ENCODE measurements at places on chromosomes 7 and 10. TPM values are rescaled to one million over a fixed set of nuclear protein-coding genes. Genes with fewer than 3 reads are reported as not detected.
A peak's percentile ranks its signal among the peaks of the same experiment; 100 is the strongest.

GRCh38 chr10:78335371-78335690 is 301.7 kb downstream of the RPS24 start:
- no peaks in the 10 kb centered on the region for H3K36me3 ChIP-seq
- no peak for DNase-seq
- peaks cover 2% of the 10 kb centered on the region for H3K27me3 ChIP-seq
- H3K4me3 ChIP-seq = no peak overlapping the region
- H3K27ac ChIP-seq = no peak overlapping the region

GRCh38 chr10:109126541-109126940 is 796.8 kb downstream of the XPNPEP1 start:
- H3K4me1 ChIP-seq = no peaks in the 10 kb centered on the region
- DNase-seq = peak; percentile 6
- H3K27ac ChIP-seq = no peak overlapping the region
- H3K4me3 ChIP-seq = no peak overlapping the region
- H3K27me3 ChIP-seq = no peaks in the 10 kb centered on the region

GRCh38 chr10:126090443-126090842 is 194.1 kb downstream of the FANK1 start:
- H3K4me1 ChIP-seq = peaks cover 3% of the 10 kb centered on the region
- H3K4me3 ChIP-seq = no peak overlapping the region
- DNase-seq = no peak
- H3K27ac ChIP-seq = no peak overlapping the region
- peaks cover 4% of the 10 kb centered on the region for H3K36me3 ChIP-seq

GRCh38 chr7:132575419-132575981 is 770 bp downstream of the PLXNA4 start:
- peaks cover 20% of the 10 kb centered on the region for H3K4me1 ChIP-seq
- H3K27ac ChIP-seq = no peak overlapping the region
- peak overlapping the region; percentile 22 for H3K4me3 ChIP-seq
- H3K27me3 ChIP-seq = peaks cover 73% of the 10 kb centered on the region
- peak; percentile 73 for DNase-seq

The PHYH gene
- 35.4 TPM for total RNA-seq

- H3K27me3 ChIP-seq = no peaks in the 10 kb centered on the region
- peak overlapping the region; percentile 38 for H3K27ac ChIP-seq
- no peaks in the 10 kb centered on the region for H3K36me3 ChIP-seq
- peaks cover 5% of the 10 kb centered on the region for H3K4me1 ChIP-seq
- H3K4me3 ChIP-seq = no peak overlapping the region
Observed at GRCh38 chr10:36506697-36507496, 618.5 kb upstream of the ANKRD30A start.

- peaks cover 6% of the 10 kb centered on the region for H3K27me3 ChIP-seq
- DNase-seq = peak; percentile 81
- no peak overlapping the region for H3K4me3 ChIP-seq
- H3K36me3 ChIP-seq = no peaks in the 10 kb centered on the region
Observed at GRCh38 chr7:69430384-69431021, 167.8 kb upstream of the AUTS2 start.

DNA sequence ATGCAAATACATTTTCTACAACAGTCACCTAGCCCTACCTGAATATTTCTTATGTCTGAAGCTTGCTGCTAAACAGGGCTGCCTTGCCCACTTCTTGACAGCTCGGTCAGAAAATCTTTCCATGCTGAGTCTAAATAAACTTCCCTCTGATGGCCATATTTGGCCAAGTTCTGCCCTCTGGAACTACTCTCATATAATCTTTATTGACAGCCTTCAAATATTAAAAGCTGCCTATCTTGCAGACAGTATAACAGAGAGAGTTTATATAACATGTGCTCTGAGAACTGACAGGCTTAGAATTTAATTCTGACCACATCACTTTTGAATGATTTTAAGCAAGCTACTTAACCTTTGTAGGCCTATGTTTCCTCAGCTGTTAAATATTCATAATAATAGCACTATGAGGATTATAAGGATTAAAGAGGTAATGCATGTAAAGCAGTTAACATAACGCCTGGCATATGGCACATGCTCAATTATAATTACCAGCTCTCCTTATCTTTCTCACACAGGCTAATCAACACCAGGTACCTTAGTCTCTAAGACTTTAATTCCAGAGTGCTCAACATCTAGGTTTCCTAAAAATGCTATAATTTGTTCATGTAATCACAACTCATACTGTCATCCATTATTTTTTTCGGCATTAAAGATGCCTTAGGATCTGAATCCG is 334.1 kb downstream of the HPSE2 start:
- H3K4me1 ChIP-seq = no peaks in the 10 kb centered on the region
- H3K27ac ChIP-seq = no peak overlapping the region
- no peak overlapping the region for H3K4me3 ChIP-seq
- H3K36me3 ChIP-seq = no peaks in the 10 kb centered on the region

The KLF6 gene
- 40.7 TPM for total RNA-seq

DNA sequence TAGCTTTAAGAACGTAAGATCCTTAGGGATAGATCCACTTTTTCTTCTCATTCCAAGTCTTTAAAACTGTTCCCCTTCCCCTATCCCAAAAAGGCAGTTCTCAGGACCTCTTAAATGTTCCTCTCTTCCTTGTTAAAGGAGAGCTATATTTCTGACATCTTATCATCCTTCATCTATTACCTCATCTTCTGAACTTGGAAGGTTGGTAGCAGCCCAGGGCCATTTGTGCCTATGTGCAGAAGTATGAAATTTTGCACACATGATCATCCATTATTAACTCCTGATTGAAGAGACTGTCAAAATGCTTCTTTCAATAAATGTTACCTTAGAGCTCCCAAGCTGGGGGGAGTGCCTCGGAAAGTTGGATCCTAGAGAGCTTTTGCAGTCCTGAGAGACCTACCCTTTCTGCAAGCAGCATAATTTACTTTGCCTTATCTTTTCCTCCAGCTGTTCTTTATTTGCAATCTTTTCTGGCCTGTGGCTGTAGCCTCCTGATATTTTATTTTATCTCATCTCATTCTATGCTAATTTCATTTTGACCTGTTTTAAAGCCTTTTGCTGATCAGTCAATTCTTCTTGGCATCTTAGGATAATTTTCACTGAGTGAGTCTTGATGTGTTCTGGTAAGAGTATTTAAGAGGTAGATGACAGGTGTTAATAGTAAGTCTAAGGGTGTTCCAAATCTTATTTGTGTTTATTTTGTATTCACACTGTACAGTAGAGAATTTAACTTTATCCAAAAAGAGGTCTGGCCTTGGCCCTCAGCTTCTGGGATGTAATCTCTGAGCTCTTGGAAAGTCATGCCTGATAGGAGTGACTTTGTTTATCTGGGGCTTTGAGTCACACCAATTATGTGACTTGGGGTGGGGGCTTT is 135.0 kb upstream of the PDLIM1 start:
- H3K4me3 ChIP-seq = no peak overlapping the region
- H3K27ac ChIP-seq = no peak overlapping the region
- peaks cover 4% of the 10 kb centered on the region for H3K4me1 ChIP-seq
- no peak for DNase-seq
- no peaks in the 10 kb centered on the region for H3K27me3 ChIP-seq

DNA sequence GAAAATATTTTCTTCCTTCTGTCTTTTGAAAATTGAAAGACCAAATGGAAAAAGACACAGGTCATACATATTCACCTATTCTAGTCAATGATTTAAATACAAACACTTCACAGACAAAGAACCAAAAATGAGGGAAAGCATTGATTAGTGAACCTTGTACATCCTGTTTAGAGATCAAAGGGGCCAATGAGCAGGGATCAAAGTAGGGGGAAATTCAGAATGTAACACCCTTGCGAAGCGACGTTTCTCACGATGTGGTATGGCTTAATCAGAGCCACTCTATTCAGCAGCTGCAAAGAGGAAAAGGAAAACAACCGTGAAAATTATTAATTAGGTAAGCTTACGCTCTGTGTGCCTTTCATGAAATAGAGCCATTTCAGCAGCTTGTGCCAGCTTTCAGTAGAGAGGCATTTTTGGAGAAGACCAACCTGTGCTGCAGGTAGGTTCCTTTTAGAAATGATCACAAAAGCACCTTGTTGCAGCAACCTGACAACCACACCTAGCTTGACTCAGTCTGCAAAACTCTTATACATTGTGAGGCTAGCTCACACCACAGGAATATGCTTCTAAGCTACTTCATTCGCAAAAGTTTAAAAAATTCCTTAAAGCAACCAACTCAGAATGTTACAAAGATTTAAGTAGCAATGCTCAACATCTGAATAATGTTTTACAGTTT is 78.0 kb downstream of the DKK1 start:
- no peak overlapping the region for H3K27ac ChIP-seq
- H3K27me3 ChIP-seq = no peaks in the 10 kb centered on the region
- DNase-seq = no peak
- no peaks in the 10 kb centered on the region for H3K4me1 ChIP-seq
- H3K36me3 ChIP-seq = no peaks in the 10 kb centered on the region

DNA sequence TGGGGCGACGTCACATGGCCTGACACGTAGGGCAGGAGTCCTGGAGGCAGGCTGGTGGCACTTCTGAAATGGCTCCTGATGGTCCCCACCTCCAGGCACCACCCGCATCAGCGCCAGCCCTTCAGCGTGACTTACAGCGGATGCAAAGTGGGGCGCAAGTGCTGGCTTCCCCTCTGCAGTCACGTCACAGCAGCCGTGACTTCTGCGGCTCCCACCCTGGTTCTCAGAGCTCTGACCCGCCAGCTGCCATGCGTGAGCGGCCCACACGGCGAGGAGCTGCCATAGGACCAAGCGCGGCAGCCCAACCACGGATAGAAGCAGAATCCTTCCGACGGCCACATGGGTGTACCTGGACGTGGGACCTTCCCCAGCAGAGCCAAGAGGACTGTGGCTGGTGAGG is 159.0 kb downstream of the ELFN1 start:
- no peaks in the 10 kb centered on the region for H3K36me3 ChIP-seq
- H3K27ac ChIP-seq = no peak overlapping the region
- no peak for DNase-seq
- peaks cover 8% of the 10 kb centered on the region for H3K4me1 ChIP-seq
- no peaks in the 10 kb centered on the region for H3K27me3 ChIP-seq

GRCh38 chr10:94423627-94424026 is 21.3 kb downstream of the TBC1D12 start:
- H3K27ac ChIP-seq = no peak overlapping the region
- DNase-seq = no peak
- H3K4me3 ChIP-seq = no peak overlapping the region
- H3K27me3 ChIP-seq = no peaks in the 10 kb centered on the region
- H3K36me3 ChIP-seq = no peaks in the 10 kb centered on the region
- H3K4me1 ChIP-seq = peaks cover 3% of the 10 kb centered on the region

The RELN gene
- 9.3 TPM for total RNA-seq

The ANKRD26 gene
- total RNA-seq = 11.7 TPM

The EPDR1 gene
- total RNA-seq = 89.8 TPM

The MYL10 gene
- 14.8 TPM for total RNA-seq

GRCh38 chr7:116122972-116123595 is 87.3 kb upstream of the TES start:
- H3K27ac ChIP-seq = no peak overlapping the region
- no peak overlapping the region for H3K4me3 ChIP-seq
- H3K36me3 ChIP-seq = no peaks in the 10 kb centered on the region
- no peaks in the 10 kb centered on the region for H3K27me3 ChIP-seq

The HOXA13 gene
- total RNA-seq = 0.40 TPM

The CALN1 gene
- total RNA-seq = 1.8 TPM

GRCh38 chr10:126969310-126969709 is 64.1 kb downstream of the DOCK1 start:
- H3K36me3 ChIP-seq = peaks cover under 1% of the 10 kb centered on the region
- H3K27me3 ChIP-seq = no peaks in the 10 kb centered on the region
- H3K4me1 ChIP-seq = no peaks in the 10 kb centered on the region
- DNase-seq = no peak
- no peak overlapping the region for H3K27ac ChIP-seq

GRCh38 chr10:94213980-94214379 is 148.8 kb downstream of the NOC3L start:
- peaks cover 37% of the 10 kb centered on the region for H3K4me1 ChIP-seq
- H3K27ac ChIP-seq = peak overlapping the region; percentile 31

GRCh38 chr10:100395626-100396025 is 48.6 kb downstream of the SCD start:
- H3K36me3 ChIP-seq = no peaks in the 10 kb centered on the region
- H3K27me3 ChIP-seq = no peaks in the 10 kb centered on the region
- no peak overlapping the region for H3K27ac ChIP-seq
- no peak for DNase-seq

- DNase-seq = no peak
- H3K36me3 ChIP-seq = peaks cover 62% of the 10 kb centered on the region
- peaks cover 11% of the 10 kb centered on the region for H3K4me1 ChIP-seq
- H3K4me3 ChIP-seq = no peak overlapping the region
- H3K27me3 ChIP-seq = no peaks in the 10 kb centered on the region
- H3K27ac ChIP-seq = no peak overlapping the region
Observed at GRCh38 chr10:11272915-11273389, 255.3 kb downstream of the CELF2 start.

DNA sequence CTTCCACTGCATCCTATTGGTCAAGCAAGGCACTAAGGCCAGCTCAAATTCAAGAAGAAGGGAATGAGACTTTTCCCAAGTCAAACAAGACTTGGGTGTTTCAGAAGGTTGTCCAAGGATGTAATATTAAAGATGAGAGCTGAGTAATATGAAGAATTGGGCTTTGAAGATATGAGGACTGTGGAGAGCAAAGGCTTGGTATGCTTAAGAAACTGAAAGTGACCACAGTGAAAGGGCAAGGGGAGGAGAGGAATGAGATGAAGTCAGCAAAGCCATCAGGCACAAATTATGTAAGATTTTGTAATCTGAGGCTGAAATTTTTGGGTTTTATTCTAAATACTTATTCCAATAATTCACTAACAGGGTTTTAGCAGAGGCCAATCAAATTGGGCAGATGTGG is 38.6 kb upstream of the NPY start:
- DNase-seq = no peak
- H3K4me1 ChIP-seq = no peaks in the 10 kb centered on the region
- H3K27ac ChIP-seq = no peak overlapping the region
- no peaks in the 10 kb centered on the region for H3K36me3 ChIP-seq
- H3K27me3 ChIP-seq = no peaks in the 10 kb centered on the region
- no peak overlapping the region for H3K4me3 ChIP-seq

DNA sequence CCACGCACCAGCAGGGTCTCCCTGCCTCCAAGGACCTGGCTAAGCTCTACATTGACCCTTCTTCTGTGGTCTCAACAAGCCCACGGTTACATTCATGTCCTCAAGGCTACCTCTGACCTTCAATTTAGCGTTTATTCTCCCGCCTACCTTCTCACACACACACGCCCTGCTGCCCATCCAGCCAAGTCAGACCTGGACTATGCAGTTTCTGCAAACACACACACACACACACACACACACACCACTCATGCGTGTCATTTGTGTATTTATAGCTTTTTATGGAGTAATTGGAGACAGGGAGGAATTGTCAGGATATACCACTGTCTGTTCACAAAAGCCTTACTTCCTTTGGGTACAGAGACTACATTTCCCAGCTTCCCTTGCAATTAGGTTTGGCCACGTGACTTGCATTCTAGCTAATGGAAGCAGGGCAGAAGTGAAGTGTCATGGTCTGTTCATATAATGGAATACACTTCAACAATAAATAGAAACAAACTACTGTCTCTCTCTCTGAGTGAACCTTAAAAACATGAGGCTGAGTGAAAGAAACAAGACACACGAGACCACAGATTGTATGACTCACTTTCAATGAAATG is 53.8 kb upstream of the CPXM2 start:
- no peaks in the 10 kb centered on the region for H3K4me1 ChIP-seq
- no peaks in the 10 kb centered on the region for H3K36me3 ChIP-seq
- H3K4me3 ChIP-seq = no peak overlapping the region

Data from muscle of leg (tissue), 16 donors.